ENCODE measurements at places on chromosomes 3 and 15.

DNA sequence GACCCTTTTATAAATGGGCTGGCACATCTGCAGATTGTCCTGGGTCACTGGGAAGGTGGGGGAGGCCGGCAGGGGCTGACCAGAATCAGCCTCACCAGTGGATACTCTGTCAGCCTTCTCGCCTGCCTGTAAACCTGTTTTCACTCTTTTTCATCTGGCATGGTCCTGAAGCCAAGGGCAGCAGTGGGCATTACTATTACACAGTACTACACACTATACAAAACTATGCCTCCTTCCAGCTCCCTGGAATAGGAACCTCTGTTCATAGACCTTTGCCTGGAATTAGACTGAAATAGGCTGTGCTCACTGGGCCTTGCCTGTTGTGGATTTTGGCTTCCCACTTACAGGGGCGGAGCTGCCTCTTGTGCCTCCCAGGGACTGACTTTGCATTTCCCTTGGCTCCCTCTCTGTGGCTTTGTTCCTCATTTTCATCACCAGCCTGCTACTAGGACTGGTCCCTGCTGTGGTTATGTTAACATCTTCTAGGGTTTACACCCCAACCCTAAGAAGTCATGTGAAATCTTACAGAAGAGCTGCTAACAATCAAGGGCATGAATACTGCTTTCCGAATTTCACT lies 120.7 kb downstream of the FNDC3B start:
- no peak for DNase-seq

- no peak for DNase-seq
Observed at GRCh38 chr15:76321171-76321570, 9.9 kb upstream of the ETFA start.

DNA sequence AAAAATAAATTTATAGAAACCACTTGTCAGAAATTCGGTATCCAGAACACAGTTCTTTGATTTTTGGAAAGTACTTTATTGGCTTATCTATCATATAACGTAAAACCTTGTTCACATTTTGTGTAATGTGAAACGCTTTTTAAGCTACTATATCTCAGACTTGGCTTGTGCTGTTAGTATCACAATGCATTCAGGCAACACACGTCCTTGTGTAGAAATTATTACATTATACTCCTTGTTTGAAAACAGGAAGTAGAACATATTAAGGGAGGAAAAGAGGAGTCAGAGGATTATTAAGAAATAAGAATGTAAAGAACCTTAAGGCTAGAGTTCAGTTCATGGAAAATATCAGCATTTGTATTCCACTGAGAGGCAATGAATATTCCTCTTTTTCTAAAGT lies 1.6 kb downstream of the DNAJC13 start:
- DNase-seq: no peak

- DNase-seq: no peak
Observed at GRCh38 chr3:111809186-111809585, 49.9 kb upstream of the PHLDB2 start.

DNA sequence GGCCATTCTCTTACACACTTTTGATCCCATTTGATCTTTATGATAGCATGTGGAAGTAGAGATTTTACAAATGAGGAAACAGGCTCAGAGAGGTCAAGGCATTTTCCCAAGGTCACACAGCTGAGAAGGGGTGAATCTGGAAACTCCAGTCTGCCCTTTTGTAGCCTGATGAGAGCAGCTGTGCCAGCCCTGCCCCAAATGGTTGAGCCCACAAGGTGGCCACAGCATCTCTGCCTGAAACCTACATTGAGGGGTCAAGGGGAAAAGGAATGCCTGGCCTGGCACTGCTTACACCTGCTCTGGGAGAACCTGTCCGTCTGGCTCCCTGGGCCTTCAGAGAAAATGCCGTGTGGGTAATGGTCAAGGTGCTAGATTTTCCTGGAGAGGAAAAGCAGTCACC lies 200.2 kb upstream of the LINGO1 start:
- no peak for DNase-seq

DNA sequence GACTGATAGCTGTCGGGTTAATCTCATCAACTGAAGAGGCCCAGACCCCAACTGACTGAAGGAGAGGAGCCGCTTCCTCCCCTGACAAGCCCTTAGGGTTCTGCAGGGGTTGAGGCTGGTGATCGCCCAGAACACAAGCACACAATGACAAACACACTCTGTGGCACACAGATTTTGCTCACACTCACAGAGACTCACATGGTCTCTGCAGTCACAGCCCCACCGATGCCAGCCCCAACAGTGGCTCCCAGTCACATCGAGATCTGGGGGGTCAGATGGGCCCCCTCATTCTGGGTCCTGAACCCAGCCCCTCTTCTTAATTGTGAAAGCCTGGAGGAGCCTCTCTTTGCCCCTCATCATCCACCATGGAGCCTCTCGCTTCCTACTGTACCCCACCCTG lies 16.7 kb downstream of the PTH1R start:
- no peak for DNase-seq

DNA sequence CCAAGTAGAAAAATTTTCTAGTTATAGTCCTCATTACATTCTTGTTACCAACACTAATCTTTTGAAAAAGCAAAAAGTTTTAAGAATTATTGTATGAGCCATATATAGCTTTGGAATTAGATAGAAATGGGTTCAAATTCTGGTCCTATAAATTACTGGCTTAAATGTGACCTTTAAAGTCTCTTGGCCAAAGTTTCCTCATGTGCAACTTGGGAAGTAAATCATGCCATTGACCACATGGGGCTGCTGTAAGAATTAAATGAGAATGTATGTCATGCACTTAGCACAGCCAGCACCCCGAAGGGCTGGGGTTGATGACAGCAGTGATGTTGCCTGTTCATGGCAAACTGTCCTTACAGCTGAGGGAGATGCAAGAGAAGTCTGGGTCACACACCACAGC lies 108.3 kb downstream of the TOP2B start:
- no peak for DNase-seq

- no peak for DNase-seq
Observed at GRCh38 chr3:192253138-192253887, 474.0 kb downstream of the FGF12 start.

DNA sequence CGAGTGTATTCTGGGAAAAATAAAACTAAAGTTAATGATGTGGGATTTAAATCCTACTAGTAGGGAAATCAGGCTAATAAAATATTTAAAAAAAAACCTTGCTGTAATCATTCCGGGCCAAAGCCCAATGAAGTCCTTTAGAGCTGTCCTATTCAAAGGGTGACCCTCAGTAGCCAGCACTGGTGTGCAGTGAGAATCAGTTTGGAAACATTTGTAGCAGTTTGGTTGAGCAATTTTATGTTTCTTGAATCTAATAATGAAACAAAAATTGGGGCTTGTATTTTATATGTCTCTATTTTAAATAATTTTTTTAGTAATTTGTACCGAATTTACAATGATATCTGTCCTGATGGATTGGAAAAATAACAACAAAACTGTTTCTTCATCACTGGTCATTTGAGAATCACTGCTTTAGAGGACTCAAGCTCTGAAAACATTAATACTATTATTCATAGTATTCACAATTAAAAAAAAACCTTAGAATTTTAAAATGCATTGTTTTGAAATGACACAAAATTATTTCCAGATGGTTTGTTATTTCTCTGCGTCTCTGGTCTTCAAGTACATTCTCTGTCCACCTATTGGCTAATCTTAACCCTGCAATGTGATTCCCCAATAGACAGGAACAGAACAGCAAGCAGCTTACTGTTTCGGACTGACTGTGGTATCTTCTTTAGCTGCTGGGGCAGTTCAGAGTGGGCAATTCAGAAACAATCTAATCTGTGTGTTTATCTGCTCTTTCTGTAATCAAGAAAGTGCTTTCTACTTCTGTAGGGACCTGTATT lies 71.2 kb downstream of the OTOL1 start:
- DNase-seq: no peak

GRCh38 chr3:47210863-47211405 lies 47.0 kb upstream of the SETD2 start:
- DNase-seq: no peak

- DNase-seq: no peak
Observed at GRCh38 chr3:170149016-170149415, 32.5 kb downstream of the PHC3 start.

DNA sequence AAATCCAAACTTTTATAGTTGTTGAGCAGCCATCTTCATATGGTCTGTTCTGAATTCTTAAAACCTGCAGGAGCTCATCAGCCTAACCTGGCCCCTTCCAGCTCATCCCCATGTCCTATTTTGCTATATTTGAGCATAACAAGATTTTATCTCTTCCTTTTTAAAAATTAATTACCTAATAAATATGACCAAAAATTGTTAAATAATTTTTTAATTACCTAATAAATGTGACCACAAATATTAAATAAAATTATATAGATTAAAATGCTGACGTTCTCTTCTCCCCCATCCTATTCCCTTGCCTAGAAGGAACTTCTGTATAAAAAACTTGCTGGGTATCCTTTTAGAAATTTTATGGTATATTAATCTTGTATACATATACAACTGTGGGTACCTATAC lies 43.7 kb downstream of the OXNAD1 start:
- no peak for DNase-seq

- no peak for DNase-seq
Observed at GRCh38 chr3:158790901-158791589, 10.8 kb upstream of the MFSD1 start.

DNA sequence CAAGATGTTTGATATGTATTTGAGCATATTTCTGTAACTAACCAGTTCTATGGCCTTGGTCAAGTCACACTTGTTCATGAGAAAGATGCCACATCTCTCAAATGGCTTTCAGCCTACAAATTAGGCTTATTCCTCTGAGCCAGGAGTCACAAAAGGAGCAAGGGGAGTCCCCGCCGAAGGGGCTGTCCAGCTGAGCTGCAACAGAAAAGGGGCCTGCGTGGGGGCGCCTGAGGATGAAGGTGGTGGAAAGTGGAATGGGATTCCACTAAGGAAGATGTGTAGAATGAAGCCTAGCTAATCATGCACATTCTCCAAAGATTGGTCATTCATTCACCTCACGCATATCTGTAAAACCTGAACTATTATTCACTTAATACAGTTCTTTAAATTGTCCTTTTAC lies 19.1 kb downstream of the ALDH1L1 start:
- DNase-seq: no peak

- no peak for DNase-seq
Observed at GRCh38 chr3:150238995-150239619, 169.0 kb upstream of the TSC22D2 start.

GRCh38 chr3:154148541-154148940 lies 27.4 kb downstream of the ARHGEF26 start:
- no peak for DNase-seq

DNA sequence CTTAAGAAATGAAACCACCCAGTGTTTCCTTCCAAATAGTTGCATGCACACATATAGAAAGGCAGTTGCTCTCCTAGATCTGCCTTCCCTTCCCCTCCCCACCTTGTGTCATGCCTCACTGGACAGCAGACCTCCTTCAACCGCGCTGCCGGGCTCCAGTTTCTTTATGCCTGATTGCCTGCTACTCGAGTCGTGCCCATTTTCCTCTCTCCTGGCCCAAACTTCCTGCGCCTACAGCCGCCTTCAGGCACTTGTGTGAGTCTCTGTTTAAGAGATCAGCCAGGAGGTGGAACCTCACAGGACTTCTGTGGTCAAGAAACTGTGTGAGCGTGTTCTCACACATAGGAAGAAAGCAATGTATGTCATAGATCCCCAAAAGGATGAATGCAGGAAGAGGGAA lies 8.8 kb upstream of the FAM107A start:
- DNase-seq: no peak

GRCh38 chr15:91114301-91114700 lies 14.2 kb downstream of the SV2B start:
- no peak for DNase-seq

GRCh38 chr3:159432682-159433340 lies 555.8 kb upstream of the IL12A start:
- DNase-seq: no peak

GRCh38 chr3:190552969-190553759 lies 39.3 kb downstream of the IL1RAP start:
- no peak for DNase-seq

- DNase-seq: no peak
Observed at GRCh38 chr3:190495796-190496195, 18.1 kb upstream of the IL1RAP start.

- DNase-seq: no peak
Observed at GRCh38 chr3:61724183-61724582, 162.8 kb downstream of the PTPRG start.

- no peak for DNase-seq
Observed at GRCh38 chr3:29382409-29382808, 101.5 kb downstream of the RBMS3 start.

DNA sequence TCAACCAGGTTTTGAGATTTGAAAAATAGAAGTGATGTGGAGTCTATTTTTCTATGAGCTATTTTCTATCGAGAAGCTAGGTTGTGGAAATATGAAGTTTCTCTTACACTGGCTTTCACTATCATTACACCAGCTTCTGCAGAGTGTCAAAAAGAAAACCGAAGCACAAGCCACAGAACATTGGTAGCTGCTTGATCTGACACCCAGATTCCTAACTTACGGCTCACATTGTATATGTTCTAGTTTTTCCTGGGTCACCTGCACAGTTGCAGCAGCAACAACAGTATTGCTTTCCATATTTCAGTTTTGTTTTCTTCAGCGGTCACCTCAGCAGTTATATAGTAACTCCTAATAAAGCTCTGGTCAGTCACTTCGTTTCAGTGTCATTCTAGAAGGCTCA lies 790.1 kb downstream of the PLOD2 start:
- no peak for DNase-seq

DNA sequence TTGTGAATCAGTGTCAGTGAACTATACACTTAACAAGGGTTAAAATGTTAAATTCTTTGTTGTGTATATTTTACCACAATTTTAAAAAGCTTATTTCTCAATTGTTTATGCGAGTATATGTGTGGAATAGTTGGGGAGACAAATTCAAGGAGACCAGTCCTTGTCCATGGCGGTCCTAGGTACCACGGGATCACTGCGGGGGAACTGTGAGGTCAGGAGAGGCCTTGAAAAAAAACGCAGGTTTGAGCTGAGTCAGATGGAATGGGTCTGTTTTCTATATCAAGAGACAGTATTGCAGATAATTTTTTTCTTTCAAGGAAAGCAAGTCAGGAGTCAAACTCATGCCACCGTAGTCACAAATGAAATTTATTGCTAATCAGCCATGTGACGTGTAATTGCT lies 18.5 kb downstream of the IGF1R start:
- DNase-seq: no peak

- DNase-seq: no peak
Observed at GRCh38 chr3:69776920-69777581, 37.8 kb downstream of the MITF start.

GRCh38 chr3:74041068-74041675 lies 416.4 kb upstream of the PDZRN3 start:
- DNase-seq: no peak

Measured in stimulated activated CD8-positive, alpha-beta memory T cell treated with anti-CD3 and anti-CD28 coated beads, Interleukin-7, amount 100 ng/mL, for 4 hours (primary cell).